Karpas-422 (cell line): ENCODE measurements at places on chromosomes 3 and 15. TPM values are rescaled to one million over a fixed set of nuclear protein-coding genes. Genes with fewer than 3 reads are reported as not detected.

FRMD4B gene
- total RNA-seq, result not detected in 2 replicates

UNC13C gene
- total RNA-seq, result not detected in 2 replicates

CSPG5 gene
- total RNA-seq, result 0.04 and 1.5 TPM in 2 replicates

SERINC4 gene
- total RNA-seq, result not detected in 2 replicates

MAGEL2 gene
- not detected in 2 replicates for total RNA-seq

ATG3 gene
- 102 and 127 TPM in 2 replicates for total RNA-seq

BCHE gene
- total RNA-seq, result 0.11 TPM in 2 replicates

UPK1B gene
- total RNA-seq, result not detected in 2 replicates

ACAN gene
- total RNA-seq, result not detected in 2 replicates

CLSTN2 gene
- total RNA-seq, result not detected in 2 replicates

VGLL3 gene
- not detected in 2 replicates for total RNA-seq
